ENCODE measurements at places on chromosomes 12 and 14.
A peak's percentile ranks its signal among the peaks of the same experiment; 100 is the strongest.

GRCh38 chr14:50804181-50804721 lies 26.7 kb downstream of the NIN start:
- no peak for DNase-seq

DNA sequence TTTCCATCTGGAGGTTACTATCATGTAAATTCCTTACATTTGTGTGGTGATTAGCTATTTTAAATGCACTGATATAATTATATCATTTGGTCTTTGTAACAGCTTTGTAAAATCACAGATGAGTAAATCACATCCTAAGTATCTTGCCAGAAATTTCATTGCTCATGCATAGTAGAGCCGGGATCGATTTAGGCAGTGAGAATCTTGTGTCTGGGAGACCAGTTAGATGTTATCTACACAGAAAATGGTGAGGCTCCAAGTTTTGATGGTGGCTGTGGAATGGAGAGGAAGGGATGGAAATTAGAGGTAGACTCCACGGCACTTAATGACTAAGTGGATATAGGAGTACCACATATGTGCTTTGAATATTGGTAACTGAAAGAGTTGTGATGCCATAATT lies 156.3 kb downstream of the MSRB3 start:
- no peak for DNase-seq

GRCh38 chr12:19846574-19846973 lies 407.3 kb downstream of the AEBP2 start:
- DNase-seq = no peak

DNA sequence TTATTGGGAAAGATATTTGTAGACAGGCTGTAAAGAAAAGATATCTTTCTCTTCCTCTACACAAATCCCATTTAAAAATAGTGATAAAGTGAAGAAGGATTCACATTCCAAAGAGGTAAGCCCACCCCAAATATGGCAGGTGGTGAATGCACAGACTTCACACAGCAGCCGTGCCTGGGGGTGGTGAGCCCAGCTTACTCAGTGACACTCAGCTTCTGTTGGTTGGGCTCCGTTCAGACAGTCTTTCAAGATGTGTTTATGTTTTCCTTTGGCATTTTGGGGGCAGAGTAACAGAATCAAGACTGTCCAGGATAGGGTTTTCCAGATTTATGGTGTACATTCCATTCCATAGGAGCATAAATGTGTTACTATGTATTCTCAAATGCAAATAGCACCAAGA lies 4.1 kb upstream of the COL2A1 start:
- no peak for DNase-seq

DNA sequence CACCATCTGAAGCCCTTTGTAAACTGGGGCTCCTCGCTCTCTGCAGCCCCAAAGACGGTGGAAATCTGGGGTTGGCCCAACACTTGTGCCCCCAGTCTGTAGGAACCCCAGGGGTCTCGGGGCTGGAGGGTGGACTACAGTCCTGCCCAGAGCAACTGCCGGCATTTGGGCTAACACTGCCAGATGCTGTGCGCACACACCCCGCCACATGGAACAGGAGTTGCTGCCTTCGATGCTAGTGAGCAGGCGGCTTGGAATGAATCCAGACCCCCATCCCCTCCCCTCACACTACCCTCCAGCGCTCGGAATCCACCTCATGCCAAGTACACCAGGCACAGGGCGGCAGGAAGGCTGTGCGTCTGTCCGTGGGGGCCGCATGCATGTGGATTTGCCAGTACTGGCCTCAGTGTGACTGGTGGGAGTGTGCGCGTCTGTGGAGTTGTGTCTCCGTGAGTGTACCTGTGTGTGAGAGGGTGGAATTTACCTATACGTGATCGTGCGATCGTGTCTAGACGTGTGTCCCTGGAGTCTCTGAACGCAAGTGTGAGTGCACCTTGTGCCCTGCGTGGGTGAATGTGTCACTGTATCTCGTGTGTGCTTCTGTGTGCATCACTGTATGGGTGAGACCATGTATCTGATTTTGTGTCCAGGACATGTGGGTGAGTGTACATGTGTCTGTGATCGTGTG lies 5.1 kb downstream of the LHX5 start:
- DNase-seq = no peak

GRCh38 chr14:96393071-96393691 lies 1.3 kb downstream of the AK7 start:
- DNase-seq = no peak

- no peak for DNase-seq
These were observed 412.9 kb downstream of the RAD51B start for GRCh38 chr14:68232300-68233055.

DNA sequence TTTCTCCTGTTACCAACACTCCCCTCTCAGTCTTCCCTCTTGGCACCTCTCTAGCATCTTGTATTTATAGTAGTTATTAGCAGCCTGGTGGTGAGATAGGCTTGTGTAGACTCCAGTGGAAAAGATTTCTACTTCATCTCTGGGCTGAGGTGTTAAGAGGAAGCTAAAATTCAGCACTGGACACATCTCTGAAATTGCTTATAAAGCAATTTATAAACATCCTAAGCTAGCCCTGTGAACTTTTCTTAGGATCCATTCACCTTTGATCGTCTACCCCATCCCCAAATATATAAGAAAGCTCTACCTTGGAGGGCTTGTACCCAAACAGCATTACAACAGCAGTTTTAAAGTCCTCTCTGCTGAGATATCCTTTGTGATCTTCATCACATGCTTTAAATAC lies 928 bp downstream of the EFCAB11 start:
- no peak for DNase-seq

- no peak for DNase-seq
These were observed 472.0 kb upstream of the TBX3 start for GRCh38 chr12:115155665-115156645.

DNA sequence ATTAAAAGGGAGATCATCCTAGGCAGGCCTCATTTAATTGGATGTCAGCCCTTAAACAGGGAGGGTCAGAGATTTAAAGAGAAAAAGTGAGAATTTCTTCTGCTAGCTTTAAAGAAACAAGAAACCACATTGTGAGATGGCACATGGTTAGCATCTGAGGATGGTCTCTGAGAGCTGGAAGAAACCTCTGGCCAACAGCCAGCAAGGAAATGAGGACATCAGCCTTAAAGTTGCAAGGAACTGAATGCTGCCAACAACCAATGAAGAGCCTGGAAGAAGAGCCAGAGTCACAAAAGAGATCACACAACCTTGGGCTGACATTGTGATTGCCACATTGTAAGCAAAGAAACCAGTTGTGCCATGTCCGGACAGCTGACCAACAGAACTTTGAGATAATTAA lies 17.5 kb upstream of the FAR2 start:
- DNase-seq = no peak

DNA sequence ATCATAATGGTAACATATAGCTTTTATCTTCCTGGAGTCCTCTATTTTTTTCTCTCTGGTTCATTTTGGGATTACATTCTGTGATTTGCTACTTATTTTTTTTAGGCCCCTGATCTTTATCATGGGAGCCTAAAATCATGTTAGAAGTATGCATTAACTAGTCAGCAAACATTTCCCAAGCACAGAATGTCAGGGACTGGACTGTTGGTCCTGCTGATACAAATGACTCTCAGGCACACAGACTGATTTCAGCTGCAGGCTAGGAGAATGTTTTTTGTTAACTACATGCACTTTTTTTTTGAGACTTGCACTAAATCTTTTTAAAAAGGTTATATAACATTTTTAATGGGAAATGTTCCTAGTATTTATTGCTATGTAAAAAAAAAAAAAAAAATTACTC lies 131.1 kb downstream of the ACSS3 start:
- DNase-seq = no peak

DNA sequence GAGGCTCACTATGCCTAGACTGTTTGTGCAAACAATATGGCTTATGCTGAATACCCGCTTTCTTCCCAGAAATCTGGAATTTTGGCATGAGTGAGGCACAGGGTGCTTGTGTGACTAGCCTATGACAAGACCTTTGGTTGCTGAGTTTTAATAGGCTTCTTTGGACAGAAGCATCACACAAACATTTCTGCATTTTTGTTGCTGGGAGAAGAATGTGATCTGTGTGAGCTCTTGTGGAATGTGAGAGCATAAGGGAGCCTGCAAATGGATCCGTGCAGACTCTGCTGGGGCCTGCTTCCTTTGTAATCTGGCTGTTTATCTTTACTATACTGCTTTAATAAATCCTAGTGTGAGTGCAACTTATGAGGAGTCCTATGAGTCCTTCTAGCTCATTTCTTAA lies 83.0 kb upstream of the ZDHHC17 start:
- DNase-seq = no peak

GRCh38 chr12:25644979-25645378 lies 91.9 kb upstream of the LMNTD1 start:
- no peak for DNase-seq

DNA sequence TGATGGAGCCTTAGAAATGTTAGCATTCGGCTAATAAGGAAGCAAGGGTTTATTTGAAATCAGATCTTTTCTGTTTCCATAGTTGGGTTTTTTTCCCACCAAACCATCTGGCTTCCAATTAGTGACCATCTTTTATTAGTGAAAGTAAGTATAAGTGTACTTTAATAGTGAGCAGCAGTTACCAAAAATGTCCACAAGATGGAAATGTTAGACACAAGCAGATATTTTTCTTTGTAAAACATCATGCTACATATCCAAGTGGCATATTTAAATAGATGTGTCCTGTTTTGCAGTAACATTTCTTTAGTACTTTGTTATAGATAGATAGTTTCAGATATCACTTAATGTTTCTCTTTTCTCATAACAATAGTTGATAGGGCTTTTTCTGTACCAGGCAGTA lies 28.8 kb downstream of the YEATS4 start:
- peak; percentile 20 for DNase-seq

DNA sequence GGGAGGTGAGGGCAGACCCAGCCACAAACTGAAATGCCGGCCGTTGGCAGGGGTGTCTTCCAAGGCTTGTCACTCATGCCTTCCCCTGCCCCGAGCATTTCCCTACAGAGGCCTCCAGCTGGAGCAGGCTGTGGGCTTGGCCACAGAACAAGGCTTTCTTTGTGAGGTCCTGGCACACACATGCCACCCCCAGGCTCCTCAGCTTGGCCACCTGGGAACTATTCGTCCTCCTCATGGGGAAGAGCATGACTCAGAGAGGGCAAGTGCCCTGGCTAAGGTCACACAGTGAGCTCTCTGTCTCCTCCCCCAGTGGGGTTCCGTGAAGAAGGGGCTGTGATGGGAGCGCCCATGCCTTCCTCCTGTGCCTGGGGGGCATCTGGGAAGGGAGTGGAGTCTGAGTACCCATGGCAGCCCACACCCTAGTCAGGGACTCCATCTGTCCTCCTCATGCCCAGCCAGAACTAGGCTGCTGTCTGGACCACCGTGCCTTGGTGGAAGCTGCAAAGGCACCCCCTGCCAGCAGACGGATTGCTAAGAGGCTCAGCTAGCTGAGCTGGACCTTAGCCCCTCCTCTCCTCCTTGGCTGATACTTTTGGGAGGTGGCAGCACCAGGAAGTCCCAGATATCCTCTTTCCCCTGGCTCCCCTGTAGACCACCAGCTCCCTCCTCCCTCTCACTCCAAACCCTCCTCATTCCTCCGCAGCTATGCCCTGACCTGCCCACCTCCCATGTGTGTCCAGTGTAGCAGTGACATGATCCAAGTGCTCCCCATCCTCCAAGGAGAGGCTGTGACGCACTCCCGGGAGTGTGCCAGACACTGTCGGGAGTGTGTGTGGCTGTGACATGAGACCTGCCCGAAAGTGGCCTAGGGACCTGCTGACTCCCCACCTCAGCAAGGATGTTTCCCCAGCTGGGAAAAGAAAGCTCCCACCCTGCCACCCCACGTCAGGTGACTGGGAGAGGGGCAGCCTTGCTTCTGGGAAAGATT lies 21.4 kb downstream of the ABCB9 start:
- no peak for DNase-seq

DNA sequence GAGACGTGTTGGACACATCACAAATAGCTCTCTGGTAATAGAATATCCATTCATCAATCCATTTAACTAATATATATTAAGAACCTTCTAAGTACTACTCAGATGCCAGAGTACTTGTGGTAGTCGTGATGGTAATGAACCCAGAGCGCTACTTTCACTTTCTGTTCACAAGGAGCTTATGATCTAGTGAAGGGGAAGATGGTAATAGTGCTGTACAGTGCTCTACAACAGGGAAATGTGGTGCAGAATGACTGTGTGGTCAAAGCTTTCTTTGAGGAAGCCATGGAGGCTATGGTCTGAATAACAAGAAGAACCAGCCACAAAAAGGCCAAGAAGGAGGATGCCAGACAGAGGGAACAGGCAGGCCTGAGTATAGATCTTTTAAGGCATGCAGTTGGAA lies 212.0 kb downstream of the PTPRO start:
- DNase-seq = peak; percentile 15

DNA sequence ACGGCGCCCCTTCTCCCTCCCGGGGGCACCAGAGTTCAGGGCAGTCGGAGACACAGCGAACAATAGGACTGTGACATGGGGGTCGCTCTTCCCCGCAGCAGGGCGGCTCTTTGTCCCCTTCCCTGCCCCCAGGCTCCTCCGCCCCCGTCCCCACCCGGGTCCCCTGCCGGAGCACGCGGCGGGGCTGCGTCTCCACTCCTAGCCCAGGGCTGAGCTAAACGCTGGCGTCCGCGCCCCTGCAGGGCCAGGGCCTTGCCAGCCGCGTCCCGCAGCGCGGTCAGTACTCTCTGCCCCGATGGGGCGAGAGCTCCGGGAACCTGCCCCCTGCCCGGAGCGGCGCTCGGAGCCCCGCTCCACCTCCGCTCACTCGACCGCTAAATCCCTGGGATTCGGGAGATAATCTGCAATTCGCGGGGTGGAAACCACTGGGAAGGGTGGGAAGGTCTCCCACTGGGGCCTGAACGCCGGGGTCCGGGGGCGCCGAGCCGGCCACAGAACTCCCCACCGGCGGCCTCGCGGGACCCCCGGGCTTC lies 825 bp upstream of the CCDC85C start:
- no peak for DNase-seq

DNA sequence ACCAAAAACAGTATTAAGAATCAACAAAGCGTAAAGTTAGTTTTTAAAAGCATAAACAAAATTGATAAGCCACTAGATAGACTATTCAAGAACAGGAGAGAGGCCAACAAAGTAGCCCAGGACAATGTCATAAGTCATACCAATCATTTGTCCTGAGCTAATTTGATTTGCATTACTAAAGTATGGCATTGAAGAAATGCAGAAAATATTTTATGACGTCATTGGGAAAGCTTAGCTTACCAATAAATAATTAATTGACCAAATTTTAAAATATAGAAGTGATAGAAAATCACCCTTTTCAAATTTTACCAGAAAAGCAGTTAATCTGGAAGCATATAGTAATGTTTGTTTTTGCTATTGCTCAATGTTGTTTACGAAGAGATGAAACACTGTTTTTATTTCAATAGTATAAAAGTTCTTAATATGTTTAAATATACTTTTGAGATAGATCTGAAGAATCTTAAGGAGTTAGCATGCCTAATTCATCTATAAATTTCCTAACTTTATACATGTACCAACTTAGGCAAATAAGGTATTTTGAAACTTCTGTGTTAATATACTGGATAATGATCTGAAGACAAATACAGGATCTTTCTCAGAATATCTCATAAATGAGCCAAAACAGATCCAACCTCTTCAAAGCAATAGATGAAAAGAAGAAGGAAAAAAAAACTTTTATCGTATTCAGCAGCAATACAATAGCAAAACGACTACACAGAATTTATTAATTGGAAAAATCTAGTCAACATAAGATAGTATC lies 1118.5 kb downstream of the SLC16A7 start:
- DNase-seq = no peak

GRCh38 chr12:104427547-104427938 lies 29.2 kb upstream of the CHST11 start:
- DNase-seq = no peak

- peak; percentile 99 for DNase-seq
These were observed 22.3 kb downstream of the GALNT6 start for GRCh38 chr12:51368640-51369517.
